ENCODE measurements at places on chromosomes 6 and 20.

DNA sequence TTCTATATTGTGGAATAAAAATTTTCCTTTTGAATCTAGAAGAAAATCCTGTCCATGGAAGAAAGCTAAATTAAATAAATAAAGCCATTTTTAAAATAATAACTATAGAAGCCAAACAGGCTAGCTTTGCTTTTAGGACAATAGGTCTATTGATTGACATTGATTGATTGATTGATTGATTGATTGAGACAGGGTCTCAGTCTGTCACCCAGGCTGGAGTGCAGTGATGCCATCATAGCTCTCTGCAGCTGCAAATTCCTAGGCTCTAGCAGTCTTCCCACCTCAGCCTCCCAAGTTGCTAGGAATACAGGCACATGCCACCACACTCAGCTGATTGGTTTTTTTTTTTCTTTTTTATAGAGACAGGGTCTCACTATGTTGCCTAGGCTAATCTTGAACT lies 97.9 kb downstream of the COL12A1 start:
- no peak for DNase-seq

GRCh38 chr6:18471232-18471964 lies 84.2 kb downstream of the RNF144B start:
- DNase-seq, result no peak

DNA sequence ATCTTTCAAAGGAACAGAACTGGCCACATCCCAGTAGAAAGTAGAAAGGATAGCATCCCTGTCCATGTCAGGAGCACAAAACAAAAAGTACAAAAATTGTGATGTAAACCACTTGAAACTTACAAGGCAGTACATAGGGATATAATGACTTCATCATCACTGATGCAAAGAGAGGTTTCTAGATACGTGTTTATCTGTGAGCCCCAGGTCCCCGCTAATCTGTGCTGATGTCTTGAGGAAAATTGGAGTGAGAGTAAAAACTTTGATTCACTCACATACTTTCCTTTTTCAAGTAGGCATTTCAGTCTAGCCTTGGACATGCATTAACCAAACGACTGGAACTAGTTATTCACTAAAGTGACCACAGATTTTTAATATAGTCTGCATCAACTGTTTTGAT lies 216.7 kb upstream of the QKI start:
- no peak for DNase-seq

DNA sequence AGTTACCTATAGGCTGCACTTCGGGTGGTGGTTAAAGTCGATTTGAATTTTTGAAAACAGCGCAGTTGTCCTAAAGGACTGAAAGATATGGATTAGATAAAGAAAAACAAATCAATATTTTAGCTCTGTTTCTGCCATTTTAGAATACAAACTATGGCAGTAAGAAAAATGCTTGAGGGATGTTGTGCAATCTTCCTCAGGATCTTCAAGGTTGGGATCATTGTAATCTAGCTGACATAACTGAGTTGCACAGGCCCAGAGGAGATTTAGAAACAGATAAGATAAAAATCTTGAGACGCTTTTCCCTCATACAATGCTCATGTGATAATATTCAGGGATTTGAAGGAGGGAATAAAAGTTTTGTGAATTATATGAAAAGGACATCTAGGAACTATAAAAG lies 926 bp downstream of the PEX3 start:
- no peak for DNase-seq

- no peak for DNase-seq
These were observed 79.7 kb downstream of the RNF217 start for GRCh38 chr6:125041740-125042459.

DNA sequence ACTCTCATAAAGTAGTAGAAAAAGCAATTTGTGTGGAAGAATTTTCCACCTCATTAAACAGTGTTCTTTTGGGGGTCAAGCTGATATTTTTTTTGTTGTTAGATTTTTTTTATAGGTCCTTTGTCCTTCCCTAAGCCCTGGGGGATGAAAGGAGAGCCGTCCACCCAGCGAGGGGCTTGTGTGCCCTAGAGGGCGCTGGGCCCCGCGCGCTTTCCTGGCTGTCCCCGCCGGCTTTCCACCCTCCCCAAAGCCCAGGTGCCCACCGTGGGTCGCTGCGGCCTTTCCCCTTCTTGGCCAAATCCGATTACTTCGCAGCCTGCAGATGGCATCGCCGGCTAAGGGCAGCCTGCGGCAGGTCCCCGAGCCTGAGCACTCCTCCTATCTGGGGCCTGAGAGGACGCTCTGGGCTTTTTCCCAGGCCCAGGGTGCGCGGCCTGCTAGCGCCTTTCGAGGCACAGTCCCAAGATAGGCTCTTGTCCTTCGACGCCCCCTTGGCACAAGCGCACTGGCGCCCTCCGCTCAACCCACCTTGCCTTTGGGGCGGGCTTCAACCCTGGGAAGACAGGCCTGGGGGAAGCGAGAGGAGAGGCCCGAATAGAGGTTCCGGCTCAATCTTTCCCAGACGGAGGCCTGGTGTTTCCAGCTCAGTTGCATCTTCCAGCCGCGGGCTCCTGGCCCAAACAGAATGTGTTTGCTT lies 33.6 kb downstream of the TFAP2A start:
- DNase-seq, result no peak

GRCh38 chr6:67045076-67045475 lies 1338.0 kb upstream of the EYS start:
- no peak for DNase-seq

DNA sequence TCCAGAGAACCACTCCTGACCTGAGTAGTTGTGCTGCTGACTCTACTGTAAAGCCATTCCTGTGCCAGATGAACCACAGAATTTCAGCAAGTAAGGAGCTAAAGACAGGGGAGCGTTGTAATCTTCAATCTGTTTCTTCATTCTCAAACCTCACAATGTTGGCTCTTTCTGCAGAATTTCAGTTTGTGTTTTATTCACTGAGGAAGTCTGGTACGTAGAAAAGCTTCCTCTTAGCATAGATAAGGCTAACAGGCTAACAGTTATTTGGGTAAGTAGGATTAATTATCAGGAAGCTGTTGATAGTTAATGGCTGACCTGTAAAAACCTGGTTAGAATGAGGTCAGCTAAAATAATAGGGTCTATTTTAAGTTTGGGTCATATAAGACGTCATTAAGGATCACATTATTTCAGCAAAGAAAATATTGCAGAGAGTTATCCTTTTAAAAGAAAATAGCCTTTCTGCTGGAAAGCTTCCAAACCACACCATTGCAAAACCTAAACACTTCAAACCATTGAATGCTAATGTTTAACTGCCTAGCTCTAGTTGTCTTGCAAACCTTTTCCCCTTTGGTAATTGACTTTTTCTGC lies 14.1 kb upstream of the TENT5A start:
- peak; percentile 51 for DNase-seq

GRCh38 chr6:8074213-8074612 lies 10.0 kb upstream of the BLOC1S5 start:
- DNase-seq, result no peak

GRCh38 chr6:97306544-97307320 lies 23.7 kb upstream of the MMS22L start:
- DNase-seq, result no peak

DNA sequence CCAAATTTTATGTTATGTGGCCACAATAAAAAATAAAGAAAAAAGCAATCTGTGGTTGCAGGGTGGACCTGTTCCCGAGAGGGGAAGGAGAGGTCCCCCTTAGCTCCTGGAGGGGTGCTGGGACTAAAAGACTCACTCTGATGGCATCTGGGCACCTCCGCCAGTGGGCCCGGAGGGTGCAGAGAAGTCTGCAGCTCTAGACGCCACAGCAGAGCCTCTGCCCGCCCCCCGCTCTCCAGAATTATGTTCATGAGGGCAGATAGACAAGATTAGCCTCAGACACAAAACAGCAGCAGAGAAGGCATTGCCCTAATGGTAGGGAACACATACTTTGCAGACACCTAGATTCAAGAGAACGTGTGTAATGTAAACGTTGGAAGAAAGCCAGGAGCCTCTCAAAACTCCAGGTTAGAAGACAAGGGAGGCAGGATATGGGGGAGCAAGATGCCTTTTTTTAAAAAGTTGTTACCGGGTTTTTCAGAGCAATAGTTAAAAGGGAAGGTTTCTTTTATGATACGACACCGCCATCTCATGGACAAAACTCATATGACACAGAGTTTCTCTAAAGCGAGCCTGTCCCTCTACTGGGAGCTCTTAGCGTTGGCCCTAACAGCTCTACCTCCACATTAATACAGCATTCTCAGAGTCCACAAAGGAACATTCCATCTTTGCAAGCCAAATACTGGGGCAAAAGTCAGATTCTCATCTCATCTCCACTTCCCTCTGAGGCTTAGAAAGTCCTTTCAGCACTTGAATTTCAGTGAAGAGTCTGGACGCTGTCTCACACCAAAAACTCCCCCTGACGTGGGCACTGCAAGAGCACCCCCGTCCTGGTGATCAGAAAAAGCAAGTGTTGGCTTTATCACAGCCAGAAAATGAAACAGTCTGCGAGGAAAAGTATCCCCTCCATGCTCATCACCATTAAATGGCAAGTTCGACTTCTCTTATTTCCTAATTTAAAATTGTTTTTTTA lies 47.2 kb downstream of the FOXF2 start:
- peak; percentile 54 for DNase-seq

- no peak for DNase-seq
These were observed 78.7 kb downstream of the CDH26 start for GRCh38 chr20:60036746-60037499.

- DNase-seq, result no peak
These were observed 84.7 kb downstream of the RNF182 start for GRCh38 chr6:14009431-14009830.
